ENCODE measurements at places on chromosomes 4 and X.

- DNase-seq = no peak
Observed at GRCh38 chr4:10656988-10657387, 27.6 kb downstream of the CLNK start.

- DNase-seq = no peak
Observed at GRCh38 chr4:20443015-20443805, 191.5 kb downstream of the SLIT2 start.

DNA sequence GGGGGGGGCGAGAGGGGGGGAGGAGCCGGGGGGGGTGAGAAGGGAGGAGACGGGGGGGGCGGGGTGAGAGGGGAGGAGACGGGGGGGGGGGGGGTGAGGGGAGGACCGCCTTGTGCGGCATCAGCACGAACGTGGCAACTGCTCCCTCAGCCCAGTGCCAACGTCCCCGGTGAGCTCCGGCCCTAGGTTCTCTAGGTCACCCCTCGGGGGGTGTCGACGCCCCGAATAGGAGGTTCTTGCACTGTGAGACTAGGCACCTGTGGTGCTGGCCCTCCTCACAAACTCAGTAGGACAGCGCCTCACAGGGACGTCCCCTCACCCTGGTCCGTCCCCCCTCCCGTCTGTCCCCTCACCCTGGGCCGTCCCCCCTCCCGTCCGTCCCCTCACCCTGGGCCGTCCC is 21.5 kb upstream of the GTPBP6 start:
- no peak for DNase-seq

DNA sequence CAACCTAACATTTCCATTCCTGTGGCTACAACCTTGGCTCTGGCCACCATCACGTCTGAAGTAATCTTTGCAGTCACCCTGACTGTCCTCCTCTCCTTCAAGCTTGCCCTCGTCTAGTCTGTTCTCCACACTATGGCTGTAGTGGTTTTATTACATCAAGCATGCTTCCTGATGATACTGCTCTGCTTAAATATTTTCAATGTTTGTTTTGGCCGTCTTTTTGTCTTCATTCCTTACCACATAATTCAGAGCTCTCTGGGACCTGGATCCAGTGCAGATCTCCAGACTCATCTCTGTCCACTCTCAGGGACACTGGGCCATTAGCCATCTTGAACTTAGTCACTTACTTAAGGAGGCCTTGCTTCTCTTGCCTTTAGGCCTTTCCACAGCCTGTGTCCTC is 27.7 kb upstream of the FREM3 start:
- no peak for DNase-seq

GRCh38 chrX:63855896-63856295 is 70.9 kb upstream of the ARHGEF9 start:
- DNase-seq = no peak

DNA sequence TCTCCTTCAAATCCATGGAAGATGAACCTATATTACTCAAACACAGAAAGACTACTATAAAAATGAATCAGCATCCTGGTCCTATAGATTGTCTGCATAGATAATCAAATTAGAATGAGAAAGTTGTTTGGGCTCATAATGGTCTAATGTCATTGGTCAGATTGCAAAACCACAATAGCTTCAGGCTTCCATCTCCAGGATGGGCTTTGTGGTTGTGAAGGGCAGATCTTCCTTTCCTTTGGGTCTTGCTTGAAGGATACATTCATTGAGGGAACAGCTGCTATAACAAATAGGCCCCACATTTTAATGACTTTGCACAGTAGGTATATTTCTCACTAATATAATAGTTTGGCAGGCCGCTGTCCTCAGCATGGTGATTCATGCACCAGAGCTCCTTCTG is 94.3 kb downstream of the REPS2 start:
- no peak for DNase-seq

DNA sequence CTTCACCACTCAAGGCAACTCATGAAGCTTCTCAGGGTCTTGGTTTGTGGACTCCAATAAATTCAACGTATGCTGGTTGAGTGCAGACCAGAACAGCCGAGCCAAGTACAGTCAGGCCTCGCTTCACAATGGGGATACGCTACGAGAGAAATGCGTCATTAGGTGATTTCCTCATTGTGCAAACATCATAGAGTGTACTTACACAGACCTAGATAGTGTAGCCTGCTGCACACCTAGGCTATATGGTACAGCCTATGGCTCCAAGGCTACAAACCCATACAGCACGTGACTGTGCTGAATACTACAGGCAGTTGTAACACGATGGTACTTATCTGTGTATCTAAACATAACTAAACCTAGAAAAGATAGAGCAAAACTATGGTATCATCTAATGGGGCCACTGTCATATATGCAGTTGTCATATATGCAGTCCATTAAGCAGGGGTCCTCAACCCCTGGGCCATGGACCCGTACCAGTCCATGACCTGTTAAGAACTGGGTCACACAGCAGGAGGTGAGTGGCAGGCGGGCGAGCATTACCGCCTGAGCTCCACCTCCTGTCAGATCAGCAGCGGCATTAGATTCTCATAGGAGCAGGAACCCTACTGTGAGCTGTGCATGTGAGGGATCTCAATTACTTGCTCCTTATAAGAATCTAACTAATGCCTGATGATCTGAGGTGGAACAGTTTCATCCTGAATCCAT is 31.5 kb downstream of the RTL5 start:
- DNase-seq = peak; percentile 13

All from activated naive CD4-positive, alpha-beta T cell treated with Interleukin-2 at 50 U/mL for 16 hours (primary cell).